Hepatocyte (in vitro differentiated cells): ENCODE measurements at places on chromosomes 5 and 9. TPM values are rescaled to one million over a fixed set of nuclear protein-coding genes. Genes with fewer than 3 reads are reported as not detected.

- DNase-seq = no peak
Measured at GRCh38 chr5:113268232-113268631, 166.6 kb downstream of the TSSK1B start.

- no peak for DNase-seq
Measured at GRCh38 chr9:81382281-81382680, 307.1 kb downstream of the TLE1 start.

- DNase-seq = no peak
Measured at GRCh38 chr5:55386356-55386755, 78.6 kb downstream of the MTREX start.

- DNase-seq = no peak
Measured at GRCh38 chr5:93874491-93874890, 133.1 kb upstream of the POU5F2 start.

DNA sequence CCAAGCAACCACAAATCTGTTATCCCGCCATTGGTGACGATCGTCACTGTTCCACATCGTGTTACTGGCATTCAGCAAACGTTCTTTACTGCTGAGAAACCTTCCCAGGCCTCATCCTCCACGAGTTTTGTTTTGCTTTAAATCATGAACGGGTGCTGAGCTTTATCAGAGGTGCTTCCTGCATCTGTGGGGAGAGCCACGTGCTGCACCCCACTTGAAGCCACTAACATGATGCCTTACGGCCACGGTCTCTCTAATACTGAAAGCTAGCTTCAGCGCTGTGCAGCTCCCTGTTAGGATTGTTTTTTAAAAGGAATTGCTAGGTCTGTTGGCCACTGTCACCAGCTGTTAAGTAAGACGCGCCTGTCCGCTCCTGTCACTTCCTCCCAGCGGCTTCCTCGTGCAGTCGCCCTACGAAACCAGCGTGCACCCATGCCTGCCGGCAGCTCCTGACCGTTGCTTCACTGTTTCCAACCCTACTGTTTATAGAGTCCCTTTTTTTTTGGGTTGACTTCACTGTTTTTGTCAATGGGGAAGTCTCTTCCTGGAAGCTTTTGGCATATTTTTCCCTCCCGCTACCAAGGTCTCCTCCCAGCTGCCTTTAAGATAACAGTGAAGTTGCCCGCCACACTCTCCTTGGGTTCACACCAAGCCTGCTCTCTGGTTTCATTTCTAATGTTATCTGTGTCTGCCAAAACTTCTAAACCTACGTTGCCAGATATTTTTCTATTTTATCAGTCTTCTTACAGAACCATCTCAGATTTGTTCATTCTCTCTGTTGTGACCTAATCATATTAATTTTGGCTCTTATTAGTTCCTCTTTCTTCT, 20.3 kb downstream of the LPCAT1 start:
- no peak for DNase-seq

DNA sequence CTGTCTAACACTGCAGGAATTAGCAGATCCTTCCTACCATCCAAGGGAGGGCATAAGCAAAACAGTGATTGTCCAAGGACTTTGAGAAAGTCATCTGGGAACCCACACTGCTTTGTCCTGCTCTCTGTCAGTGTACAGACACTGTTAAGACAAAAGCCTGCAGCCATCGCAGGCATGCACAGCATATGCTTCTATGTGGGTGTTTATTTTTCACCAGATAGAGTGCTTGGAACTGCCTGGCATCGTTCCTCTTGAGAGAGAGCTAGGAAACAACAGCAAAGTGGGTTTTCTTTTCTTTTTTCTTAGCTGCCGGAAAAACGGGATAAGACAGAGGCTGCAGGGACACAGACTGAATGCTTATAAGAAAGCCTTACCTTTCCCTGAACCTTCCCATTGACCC, 212.3 kb downstream of the ICE1 start:
- no peak for DNase-seq

- DNase-seq = no peak
Measured at GRCh38 chr9:136759436-136760325, 1.6 kb upstream of the LCN8 start.

GRCh38 chr5:176535101-176535663, 2.0 kb downstream of the RNF44 start:
- no peak for DNase-seq

DNA sequence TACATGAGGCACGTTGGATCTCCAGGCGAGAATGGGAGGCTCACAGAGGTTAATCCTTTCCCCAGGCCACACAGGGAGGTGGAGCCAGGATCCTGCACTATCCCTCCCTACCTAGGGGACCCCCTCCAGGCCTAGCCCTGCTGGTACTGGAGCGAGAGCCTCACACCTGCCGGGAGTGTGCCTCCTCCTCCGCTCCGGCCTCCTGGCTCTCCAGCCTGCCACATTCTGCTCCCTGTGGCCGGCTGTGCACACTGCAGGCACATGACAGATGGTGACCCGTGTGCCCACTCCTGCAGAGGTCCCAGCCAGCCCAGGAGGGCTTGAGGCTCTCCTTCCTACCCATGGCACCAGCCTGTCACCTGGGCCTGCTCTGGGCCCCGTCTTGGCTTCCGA, 93.4 kb downstream of the RXRA start:
- DNase-seq = peak; percentile 36

The PCDHA10 gene
- polyA plus RNA-seq = 7.4 and 7.7 TPM in 2 replicates

DNA sequence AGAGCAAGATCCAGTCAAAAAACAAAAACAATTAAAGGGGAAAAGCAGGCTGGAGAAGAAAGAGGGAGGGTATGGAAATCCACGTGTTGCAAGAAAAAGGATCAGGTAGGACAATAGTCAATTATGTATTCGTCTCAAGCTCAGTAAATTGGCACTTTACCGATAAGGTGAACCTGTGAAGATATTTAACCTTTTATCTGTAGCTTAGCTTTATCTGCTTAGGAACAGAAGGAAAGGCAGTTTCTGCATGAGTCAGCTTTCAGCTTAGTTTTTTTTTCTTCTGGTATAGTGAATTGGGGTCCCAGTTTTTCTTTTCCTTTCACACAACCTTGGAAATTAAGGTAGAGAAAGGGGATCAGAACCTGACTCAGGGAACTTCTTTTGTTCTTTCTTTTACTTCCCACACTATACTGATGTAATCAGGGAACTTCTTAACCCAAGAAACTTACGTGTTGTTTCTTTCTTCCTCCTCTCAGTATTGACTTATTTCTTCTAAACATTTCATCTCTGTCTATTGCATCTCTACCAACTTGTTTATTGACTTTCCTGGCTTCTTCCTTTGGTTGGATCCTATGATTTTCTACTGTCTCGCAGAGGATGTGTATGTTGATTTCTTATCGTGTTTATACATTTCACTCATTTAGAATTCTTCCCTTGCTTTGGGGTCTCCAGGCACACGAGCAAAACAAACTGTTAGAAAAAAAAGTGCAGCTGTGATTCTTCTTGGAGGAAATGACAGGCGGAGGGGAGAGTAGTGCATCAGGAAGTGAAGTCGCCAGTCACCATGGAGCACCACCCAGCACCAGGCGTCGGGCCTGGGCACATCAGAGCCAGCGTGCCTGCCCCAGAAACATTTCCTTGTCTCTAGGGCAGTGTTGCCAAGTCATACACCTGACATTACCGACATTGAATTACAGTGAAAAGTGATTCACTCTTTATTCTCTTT, 123.0 kb upstream of the LHFPL2 start:
- no peak for DNase-seq

- no peak for DNase-seq
Measured at GRCh38 chr9:134707731-134708671, 66.4 kb downstream of the COL5A1 start.

The RAB24 gene
- polyA plus RNA-seq = 64.6 and 76.6 TPM in 2 replicates

The PGM5 gene
- 2.5 and 4.0 TPM in 2 replicates for polyA plus RNA-seq
